ENCODE measurements at places on chromosomes 12 and 14.

GRCh38 chr12:22500100-22500499, 44.2 kb downstream of the C2CD5 start:
- DNase-seq, result no peak

DNA sequence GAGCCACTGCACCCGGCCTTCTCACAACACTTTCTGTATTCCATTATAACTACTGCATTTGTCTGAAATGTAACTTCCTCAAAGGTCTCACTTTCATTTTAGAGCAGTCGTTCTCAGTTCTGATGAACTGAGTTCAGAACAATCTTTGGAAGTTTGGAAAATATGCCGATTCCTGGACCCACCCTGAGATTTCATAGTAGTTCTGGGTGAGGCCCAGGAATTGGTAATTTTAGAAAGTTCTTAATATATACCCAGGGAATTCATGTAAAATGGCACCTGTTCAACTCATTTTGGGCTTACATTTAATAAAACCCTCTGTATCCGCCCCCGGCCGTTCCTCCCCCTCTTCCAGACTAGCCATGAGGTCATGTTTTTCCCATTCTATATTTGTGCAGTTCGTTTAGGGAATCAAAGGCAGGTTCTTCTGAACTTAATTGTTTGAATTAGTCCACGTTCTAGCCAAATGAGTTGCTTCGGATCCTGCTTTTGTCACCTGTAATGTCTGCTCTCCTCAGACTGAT, 5.9 kb downstream of the GSG1 start:
- no peak for DNase-seq

DNA sequence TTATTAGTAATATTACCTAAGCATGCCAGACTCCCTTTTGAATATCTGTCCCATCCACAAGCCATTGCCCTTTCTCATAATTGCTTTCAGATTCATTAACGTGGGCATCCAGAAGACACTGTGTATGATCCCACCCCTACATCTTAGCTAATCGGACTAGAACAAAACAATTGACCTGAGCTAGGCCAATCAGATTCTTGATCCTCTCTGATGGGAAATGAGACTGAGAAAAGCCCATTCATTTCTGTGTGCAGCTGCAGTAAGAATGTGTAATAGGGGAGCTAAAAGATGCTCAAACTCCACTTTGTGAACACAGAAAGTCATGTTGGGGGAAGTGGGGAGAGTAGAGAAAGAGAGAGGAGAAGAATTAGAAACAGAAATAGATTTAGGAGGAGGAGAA, 281.7 kb upstream of the G2E3 start:
- no peak for DNase-seq

DNA sequence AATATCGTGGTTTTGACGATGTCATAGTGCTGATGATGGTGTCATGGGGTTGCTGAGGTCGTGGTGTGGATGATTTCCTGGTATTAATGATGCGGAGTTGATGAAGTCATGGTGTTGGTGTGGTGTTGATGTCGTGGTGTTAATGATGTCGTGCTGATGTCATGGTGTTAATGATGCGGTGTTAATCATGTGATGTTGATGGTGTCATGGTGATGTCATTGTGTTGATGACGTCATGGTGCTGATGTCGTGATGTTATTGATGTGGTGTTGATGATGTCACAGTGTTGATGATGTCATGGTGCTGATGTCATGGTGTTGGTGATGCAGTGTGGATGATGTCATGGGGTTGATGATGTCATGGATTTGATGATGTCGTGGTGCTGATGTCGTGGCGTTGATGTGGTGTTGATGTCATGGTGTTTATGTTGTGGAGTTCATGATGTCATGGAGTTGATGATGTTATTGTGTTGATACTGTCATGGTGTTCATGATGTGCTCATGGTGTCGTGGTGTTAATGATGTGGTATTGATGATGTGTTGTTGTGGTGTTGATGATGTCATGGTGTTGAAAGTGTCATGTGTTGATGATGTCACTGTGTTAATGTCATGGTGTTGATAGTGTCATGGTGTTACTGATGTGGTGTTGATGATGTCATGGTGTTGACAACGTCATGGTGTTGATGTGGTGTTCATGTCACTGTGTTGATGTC, 48.5 kb upstream of the RIMBP2 start:
- DNase-seq, result no peak

DNA sequence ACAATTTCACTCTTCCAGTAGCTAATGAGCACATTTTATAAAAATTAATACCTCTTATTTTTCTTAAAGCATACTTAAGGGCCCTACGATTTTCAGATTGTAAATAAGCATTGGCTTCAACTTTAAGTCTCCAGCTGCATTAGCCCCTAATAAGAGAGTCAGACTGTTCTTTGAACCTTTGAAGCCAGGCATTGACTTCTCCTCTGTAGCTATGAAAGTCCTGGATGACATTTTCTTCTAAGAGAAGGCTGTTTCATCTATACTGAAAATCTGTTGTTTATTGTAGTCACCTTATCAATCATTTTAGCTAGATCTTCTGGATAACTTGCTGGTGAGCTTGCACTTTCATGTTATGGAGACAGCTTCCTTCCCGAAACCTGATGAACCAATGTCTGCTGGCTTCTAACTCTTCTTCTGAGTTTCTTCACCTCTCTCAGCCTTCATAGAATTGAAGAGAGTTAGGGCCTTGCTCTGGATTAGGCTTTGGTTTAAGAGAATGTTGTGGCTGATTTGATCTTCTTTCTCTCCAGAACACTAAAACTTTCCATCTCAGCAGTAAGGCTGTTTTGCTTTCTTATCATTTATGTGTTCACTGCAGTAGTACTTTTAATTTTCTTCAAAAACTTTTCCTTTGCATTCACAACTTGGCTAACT, 377.1 kb upstream of the RGS6 start:
- DNase-seq, result no peak

DNA sequence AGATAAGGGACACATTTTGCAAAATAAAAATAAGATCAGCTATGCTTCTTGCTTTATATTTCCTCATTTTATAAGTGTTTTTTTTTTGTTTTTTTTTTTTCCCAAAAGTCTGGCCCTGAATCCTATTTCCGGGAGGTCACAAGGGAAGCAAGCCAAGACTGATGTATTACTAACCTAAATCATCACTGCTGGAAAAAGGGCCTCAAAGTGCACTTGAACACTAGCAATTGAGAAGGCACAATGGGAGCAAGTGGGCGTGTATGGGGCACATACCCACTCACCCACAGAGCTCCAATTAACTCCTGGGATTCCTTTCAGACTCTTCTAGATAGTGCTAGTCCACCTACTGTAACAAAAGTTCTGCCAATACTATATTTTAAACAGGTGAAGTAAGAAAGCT, 58.8 kb downstream of the STON2 start:
- no peak for DNase-seq

DNA sequence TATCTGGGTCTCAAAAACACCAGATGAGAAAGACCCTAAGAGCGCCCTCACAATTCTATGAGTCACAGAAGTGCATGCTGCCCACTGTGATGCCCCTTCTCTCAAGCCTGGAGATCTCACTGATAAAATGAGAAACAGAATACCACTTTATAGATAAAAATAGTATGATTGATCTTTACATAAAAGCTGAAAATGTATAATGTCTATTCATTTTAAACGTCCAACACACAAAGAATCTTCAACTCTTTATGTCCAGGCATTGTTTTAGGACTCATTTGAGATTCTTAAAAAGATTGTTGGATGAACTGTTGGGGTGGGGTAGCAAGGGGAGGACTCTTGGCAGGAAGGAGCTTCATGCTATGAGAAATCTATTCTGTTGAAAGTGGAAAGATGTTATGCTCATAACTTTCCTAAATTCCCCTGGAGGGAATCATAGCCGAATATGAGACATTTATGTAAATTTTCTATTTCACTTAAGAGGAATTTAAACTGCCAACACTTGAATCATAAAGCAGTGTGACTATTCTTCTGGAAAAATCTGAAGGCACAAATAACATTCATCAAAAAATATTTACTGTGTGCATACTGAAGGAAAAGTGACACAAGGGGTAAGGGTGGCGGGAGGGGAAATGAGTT, 174.6 kb downstream of the STXBP6 start:
- no peak for DNase-seq
